ENCODE measurements at places on chromosomes 11 and 22. TPM values are rescaled to one million over a fixed set of nuclear protein-coding genes. Genes with fewer than 3 reads are reported as not detected.

APOBEC3F gene
- 4.6 TPM for total RNA-seq

- DNase-seq, result peak; percentile 75
Measured at GRCh38 chr22:22210375-22210774, 34.2 kb upstream of the VPREB1 start.

MMP12 gene
- total RNA-seq, result not detected

NLRP14 gene
- total RNA-seq, result 0.07 TPM

- no peak for DNase-seq
Measured at GRCh38 chr11:17927681-17928343, 85.0 kb downstream of the SERGEF start.

DENND5A gene
- total RNA-seq, result 37.6 TPM

GRCh38 chr22:32164075-32164860 is 5.2 kb upstream of the C22orf42 start:
- DNase-seq, result no peak

SCGB2A2 gene
- not detected for total RNA-seq

Data from foreskin keratinocyte (primary cell).